ENCODE measurements at places on chromosomes 1 and 21.
A peak's percentile ranks its signal among the peaks of the same experiment; 100 is the strongest.

DNA sequence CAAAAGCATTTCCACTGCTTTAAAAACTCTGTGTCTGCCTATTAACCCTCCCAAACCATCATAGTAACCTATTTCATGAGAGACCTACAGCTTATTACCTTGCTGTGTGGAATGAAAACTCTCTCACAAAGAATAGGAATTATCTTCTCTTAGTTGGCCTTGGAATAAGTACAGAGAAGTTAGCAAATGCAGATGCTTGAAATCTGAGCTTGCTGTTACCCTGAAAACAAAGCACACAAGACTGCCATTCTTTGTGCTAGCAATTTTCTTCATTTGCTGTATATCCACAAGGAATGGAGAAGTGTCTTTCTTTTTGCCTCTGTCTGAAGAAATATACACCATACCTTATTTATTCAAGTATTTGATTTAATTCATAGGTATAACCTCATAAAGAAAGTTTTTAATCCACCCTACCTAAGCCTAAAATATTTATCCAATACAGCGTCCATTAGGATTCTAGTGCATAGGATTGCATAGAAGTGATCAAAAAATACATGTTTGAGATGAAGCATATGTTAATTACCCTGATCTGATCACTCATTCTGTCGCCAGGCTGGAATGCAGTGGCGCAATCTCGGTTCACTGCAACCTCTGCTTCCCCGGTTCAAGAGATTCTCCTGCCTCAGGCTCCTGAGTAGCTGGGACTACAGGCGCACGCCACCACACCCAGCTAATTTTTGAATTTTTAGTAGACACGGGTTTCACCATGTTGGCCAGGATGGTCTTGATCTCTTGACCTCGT is 451.1 kb downstream of the LTN1 start:
- DNase-seq: no peak

GRCh38 chr1:61434276-61434675 is 290.7 kb downstream of the TM2D1 start:
- DNase-seq: no peak

DNA sequence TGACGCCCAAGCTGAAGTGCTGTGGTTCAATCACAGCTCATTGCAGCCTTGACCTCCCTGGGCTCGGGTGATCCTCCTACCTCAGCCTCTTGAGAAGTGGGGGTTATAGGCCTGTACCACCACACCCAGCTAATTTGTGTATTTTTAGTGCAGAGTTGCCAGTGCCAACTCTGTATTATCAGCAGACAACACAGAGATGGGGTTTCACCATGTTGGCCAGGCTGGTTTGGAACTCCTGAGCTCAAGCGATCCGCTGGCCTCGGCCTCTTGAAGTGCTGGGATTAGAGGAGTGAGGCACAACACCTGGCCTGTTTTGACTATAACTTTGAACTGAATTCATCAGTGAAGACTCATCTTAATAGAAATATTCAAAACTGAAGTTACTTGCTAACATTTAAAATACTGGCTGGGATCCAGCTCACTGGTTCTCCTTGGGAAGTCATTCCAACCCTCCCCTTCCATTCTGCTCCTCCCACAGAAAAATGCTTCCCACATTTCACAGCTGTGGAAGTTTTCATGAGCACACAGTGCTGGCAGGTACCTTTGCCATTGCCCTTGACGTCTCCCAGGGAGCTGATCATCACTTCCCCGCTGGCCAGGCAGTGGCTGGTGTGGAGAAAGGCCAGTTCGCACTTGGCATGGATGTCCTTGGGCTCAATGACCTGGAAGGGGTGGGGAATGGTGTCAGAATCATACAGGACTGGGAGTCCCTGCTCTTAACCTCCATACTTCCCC is 4.7 kb downstream of the SELENBP1 start:
- no peak for DNase-seq

GRCh38 chr1:203304919-203305808 is at the start of gene BTG2:
Gene BTG2 (plus strand): TSS chr1:203305519. CDS start chr1:203305607, 88 bp downstream.
- DNase-seq: peak; percentile 97

Measured in endodermal cell (in vitro differentiated cells).